ENCODE measurements at places on chromosomes 5 and 9. TPM values are rescaled to one million over a fixed set of nuclear protein-coding genes. Genes with fewer than 3 reads are reported as not detected.

DNA sequence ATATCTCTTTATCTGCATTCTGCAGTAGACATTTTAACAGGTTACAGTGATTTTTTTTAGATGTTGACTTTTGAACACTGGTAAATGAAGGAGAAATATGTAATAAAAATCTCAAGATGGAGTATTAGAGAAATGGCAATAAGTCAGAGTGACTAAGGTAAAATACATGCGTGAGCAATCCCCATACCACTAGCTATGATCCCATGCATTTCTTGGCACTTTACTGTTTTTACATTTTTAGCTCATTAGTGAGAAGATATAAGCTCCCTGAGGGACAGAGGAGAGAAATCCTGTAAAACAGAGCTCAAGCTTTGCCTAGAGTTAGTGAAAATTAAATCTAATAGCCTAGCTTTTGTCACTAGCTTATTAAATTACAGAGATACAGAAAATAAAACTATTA is 181.9 kb upstream of the TRPM3 start:
- no peak for DNase-seq

GRCh38 chr9:105330755-105331154 is 86.3 kb downstream of the SLC44A1 start:
- no peak for DNase-seq

Gene ORM1
- total RNA-seq: not detected

- peak; percentile 45 for DNase-seq
These were observed 9.6 kb downstream of the PCYOX1L start for GRCh38 chr5:149367249-149367971.

- no peak for DNase-seq
These were observed 181.1 kb upstream of the SPEF2 start for GRCh38 chr5:35436400-35437057.

GRCh38 chr5:139698490-139699146 is 50.5 kb downstream of the CXXC5 start:
- DNase-seq: no peak

DNA sequence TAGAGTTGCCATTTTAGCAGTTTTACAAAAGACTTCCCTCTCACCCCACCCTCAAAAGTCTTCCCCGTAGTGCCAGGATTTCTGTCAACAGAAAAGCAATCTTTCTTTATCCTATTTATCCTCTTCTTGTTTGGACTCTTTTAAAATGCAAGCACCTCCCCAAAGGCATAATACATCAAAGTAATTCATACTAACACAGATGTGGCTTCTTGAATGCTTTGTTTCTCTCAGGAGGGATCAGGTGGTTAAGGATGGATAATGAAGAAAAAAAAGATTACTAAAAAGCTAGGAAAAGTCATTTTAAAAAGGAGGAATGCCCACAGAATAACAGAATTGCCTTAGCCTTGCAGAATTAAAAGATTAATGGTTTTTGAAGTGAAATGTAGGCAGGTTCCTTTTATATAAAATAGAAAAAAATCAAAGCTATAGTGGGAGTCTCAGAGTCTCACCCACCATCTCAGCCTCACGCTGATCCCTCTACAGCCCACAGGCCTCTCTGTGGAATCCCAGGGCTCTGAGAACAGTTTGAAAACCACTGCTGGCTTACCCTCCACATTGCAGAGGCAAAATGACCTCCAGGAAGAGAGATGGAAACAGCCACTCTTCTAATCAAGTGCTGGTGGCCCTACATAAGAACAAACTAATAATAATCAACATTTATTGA is 102.2 kb downstream of the GCNT1 start:
- DNase-seq: no peak

DNA sequence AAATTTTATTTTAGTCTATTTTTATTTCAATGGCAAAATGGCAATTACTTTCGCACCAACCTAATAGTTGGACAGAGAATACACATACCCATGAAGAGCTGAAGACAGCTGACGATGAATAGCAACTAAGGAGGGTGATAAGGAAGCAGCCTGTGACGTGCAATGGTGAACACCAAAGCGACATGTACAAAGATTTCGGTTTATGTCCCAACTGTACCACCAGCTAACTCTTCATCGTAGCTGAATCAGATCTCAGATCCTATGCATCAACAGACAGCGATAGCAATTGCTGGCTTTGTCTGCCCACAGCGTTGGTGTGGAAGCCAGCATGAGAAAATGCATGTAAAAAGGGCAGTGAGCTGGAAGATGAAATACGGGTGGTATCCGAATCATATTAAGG is 130.6 kb upstream of the ANKH start:
- no peak for DNase-seq

DNA sequence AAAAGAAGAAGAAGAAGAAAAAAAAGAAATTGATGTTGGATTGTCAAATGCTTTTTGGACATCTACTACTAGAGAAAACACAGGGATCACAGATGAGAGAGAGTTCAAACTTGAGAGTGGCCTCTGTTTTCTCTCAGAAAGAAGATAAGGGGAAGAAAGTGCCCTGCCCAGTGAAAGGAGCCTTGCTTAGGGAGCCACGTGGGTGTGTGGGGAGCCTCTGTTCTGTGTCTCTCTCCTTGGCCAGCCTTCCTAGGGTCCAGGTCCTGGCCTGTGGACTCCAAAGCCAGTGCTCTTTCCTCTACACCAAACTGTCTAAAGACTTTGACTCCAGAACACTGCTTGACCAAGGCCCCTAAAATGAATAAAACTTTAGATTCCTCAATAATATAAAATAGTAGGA is 22.0 kb upstream of the COL15A1 start:
- no peak for DNase-seq
